ENCODE measurements at places on chromosomes 11 and 22. TPM values are rescaled to one million over a fixed set of nuclear protein-coding genes. Genes with fewer than 3 reads are reported as not detected.

DNA sequence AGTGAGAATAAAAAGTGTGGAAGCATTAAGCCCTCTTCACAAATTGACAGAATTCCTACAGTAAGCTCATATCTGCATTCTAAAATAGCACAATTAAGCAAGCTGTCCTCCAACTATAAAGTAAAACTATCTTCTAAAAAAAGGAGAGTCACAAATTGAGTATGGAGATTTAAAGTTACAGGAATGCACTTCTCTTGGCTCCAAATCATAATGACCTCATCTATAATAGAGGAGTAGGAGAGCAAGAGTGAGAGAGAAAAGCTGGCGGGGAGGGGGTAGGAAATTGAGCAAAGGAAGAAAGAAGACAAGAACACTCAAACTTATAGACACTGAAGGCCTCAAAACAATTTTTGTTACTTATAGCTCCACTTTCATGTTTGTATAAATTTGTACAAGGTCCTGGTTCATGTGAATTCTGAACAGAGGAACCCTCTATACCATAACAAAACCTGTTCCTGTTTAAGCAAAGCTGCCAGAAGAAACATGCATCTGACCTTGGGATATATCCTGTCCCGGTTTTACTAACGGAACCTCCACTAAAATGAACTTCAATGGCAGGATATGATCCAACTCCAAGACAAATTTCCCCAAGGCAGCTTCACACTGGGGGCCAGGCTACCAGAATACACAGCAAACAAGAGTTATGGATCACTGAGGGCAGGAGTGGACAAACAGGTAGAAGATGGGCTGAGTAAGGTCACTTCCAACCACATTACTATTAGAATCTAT, 37.2 kb downstream of the SLC35F2 start:
- peaks cover 15% of the 10 kb centered on the region for H3K4me1 ChIP-seq
- no peak for DNase-seq
- no peaks in the 10 kb centered on the region for H3K27me3 ChIP-seq
- H3K27ac ChIP-seq: no peak overlapping the region
- H3K4me3 ChIP-seq: no peak overlapping the region

GRCh38 chr22:22928666-22929380, 41.2 kb downstream of the IGLL5 start:
- peak; percentile 72 for DNase-seq
- H3K27me3 ChIP-seq: no peaks in the 10 kb centered on the region
- H3K4me1 ChIP-seq: peaks cover 10% of the 10 kb centered on the region

DNA sequence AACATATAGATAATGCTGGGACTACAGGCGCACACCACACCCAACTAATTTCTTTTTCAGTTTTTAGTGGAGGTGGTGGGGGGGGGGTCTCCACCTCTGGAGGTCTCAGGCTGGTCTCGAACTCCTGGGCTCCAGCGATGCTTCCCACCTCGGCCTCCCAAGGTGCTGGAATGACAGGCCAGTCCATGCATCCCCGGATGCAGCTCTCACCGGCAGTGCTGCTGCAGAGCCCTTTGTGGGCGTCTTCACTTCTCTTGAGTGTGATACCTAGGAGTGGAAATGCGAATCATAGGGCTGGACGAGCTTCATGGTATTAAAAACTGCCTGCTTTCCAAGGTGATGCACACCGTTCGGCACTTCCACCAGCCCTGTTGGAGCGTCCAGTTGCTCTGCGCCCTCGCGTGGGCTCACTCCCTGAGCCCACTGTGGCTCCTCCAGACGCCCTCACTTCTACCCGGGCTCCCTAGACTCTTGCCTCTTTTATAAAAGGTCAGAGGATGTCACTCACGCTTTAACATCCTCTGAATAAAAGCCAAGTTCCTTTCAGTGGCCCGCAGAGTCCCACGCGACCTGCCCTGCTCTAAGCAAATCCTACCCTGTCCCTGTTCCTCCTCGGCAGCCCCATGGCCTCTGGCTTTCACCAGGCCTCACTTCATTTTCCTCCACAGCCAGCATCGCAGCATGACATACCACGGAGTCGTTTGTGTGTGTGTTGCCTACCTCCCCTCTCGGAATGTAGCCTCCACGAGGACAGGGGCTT, 837 bp upstream of the BID start:
- DNase-seq: peak; percentile 39
- H3K4me3 ChIP-seq: peak overlapping the region; percentile 24
- H3K27ac ChIP-seq: peak overlapping the region; percentile 56
- peaks cover 83% of the 10 kb centered on the region for H3K4me1 ChIP-seq
- peaks cover 2% of the 10 kb centered on the region for H3K27me3 ChIP-seq

DNA sequence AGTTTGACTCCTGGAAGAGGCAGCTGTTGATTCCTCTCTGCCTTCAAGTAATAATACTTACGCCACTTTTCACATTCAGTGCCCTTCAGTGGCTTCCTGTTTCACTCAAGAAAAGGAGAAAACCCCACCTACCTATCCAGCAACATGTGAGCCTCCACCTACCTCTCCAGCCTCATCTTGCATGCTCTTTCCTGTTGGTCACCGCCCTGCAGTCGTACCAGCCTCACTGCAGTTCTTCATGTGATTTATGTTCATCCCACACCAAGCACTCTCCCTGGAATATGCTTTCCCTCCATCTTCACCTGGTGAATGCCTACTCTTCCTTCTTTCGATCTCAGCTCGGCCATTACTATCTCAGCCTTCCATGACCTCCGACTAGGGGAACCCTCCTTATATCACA, 21.8 kb upstream of the YWHAH start:
- H3K27ac ChIP-seq: no peak overlapping the region
- no peaks in the 10 kb centered on the region for H3K36me3 ChIP-seq
- peaks cover 10% of the 10 kb centered on the region for H3K27me3 ChIP-seq
- no peak for DNase-seq
- H3K4me1 ChIP-seq: peaks cover 3% of the 10 kb centered on the region
- no peak overlapping the region for H3K4me3 ChIP-seq

GRCh38 chr11:17901481-17901880, 111.4 kb downstream of the SERGEF start:
- H3K4me1 ChIP-seq: no peaks in the 10 kb centered on the region
- peaks cover 5% of the 10 kb centered on the region for H3K36me3 ChIP-seq
- DNase-seq: no peak
- no peak overlapping the region for H3K27ac ChIP-seq
- H3K27me3 ChIP-seq: no peaks in the 10 kb centered on the region
- H3K4me3 ChIP-seq: no peak overlapping the region

DNA sequence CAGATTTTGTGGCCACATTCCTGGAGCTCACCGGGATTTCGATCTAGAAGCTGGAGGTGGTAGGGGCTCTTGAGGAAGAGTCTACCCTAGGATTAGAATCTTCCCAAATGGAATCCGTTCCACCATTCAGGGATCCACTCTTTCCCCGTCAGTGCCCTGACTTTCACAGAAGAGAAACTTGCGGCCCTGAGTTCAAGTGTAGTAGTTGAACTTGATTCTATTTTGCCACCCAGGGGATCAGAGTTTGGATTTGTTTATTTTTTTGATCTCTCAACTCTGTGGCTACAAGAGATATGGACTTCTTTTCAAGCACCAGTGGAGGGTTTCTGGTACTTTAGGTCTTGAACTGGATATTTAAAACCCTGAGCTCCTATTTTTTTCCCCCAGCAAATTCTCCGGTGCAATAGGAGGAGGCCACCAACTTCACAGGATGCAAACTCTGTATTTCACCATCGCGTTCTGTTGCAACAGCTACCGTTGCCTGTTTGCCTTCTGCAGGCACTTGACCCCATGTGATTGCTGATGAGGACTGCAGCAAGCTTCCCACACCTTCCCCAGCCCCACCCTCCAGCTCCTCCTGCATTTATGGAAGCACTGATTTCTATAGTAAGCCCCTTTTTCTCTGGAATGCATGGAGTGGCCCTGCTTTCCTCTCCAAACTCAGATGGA, 14.8 kb upstream of the MRGPRF start:
- no peaks in the 10 kb centered on the region for H3K4me1 ChIP-seq
- no peak overlapping the region for H3K4me3 ChIP-seq
- H3K27ac ChIP-seq: no peak overlapping the region

GRCh38 chr22:22705328-22706100, 61.1 kb downstream of the GGTLC2 start:
- no peaks in the 10 kb centered on the region for H3K27me3 ChIP-seq
- no peaks in the 10 kb centered on the region for H3K4me1 ChIP-seq
- H3K36me3 ChIP-seq: no peaks in the 10 kb centered on the region
- no peak for DNase-seq
- H3K4me3 ChIP-seq: no peak overlapping the region

- H3K4me1 ChIP-seq: peaks cover 23% of the 10 kb centered on the region
- H3K4me3 ChIP-seq: peak overlapping the region; percentile 29
- H3K27me3 ChIP-seq: no peaks in the 10 kb centered on the region
- peaks cover 2% of the 10 kb centered on the region for H3K36me3 ChIP-seq
These were observed 43.7 kb downstream of the MICAL3 start for GRCh38 chr22:17980638-17981051.

- H3K27me3 ChIP-seq: no peaks in the 10 kb centered on the region
- no peak overlapping the region for H3K4me3 ChIP-seq
- H3K36me3 ChIP-seq: no peaks in the 10 kb centered on the region
- no peaks in the 10 kb centered on the region for H3K4me1 ChIP-seq
- H3K27ac ChIP-seq: no peak overlapping the region
- no peak for DNase-seq
These were observed 61.6 kb upstream of the PPARA start for GRCh38 chr22:46088541-46089311.

- H3K4me1 ChIP-seq: peaks cover 96% of the 10 kb centered on the region
- H3K4me3 ChIP-seq: no peak overlapping the region
- peak overlapping the region; percentile 83 for H3K27ac ChIP-seq
- no peaks in the 10 kb centered on the region for H3K36me3 ChIP-seq
- no peak for DNase-seq
These were observed 9.1 kb downstream of the ARRB1 start for GRCh38 chr11:75342231-75342918.

DNA sequence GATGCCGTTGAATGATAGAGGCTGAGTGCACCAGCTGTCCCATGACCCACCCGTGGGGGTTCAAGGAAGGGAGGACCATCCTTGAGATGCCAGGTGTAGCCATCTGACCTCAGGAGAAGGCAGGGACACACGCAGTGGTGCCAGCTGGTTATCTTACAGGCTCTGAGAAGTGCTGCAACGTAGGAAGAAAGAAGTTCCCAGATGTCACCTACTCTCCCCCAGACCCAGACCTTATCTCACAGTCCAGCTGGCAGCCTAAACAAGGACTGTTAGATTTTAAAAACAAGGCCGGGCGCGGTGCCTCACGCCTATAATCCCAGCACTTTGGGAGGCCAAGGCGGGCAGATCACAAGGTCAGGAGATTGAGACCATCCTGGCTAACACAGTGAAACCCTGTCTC, 1307.6 kb downstream of the TBC1D22A start:
- no peak overlapping the region for H3K27ac ChIP-seq
- DNase-seq: no peak
- H3K36me3 ChIP-seq: no peaks in the 10 kb centered on the region
- peaks cover 12% of the 10 kb centered on the region for H3K27me3 ChIP-seq

The ZNF214 gene
- not detected for total RNA-seq

The PCSK7 gene
- total RNA-seq: 95.0 TPM

The FDXACB1 gene
- total RNA-seq: 5.9 TPM

The NEAT1 gene
- 569 TPM for total RNA-seq

The GDPD4 gene
- not detected for total RNA-seq
